Fibroblast of skin of right biceps (primary cell): ENCODE measurements at places on chromosomes 4 and X.

- DNase-seq = peak; percentile 83
Observed at GRCh38 chr4:128854433-128854832, 44.9 kb downstream of the JADE1 start.

- peak; percentile 64 for DNase-seq
Observed at GRCh38 chr4:138734746-138735145, 280.8 kb upstream of the NOCT start.

DNA sequence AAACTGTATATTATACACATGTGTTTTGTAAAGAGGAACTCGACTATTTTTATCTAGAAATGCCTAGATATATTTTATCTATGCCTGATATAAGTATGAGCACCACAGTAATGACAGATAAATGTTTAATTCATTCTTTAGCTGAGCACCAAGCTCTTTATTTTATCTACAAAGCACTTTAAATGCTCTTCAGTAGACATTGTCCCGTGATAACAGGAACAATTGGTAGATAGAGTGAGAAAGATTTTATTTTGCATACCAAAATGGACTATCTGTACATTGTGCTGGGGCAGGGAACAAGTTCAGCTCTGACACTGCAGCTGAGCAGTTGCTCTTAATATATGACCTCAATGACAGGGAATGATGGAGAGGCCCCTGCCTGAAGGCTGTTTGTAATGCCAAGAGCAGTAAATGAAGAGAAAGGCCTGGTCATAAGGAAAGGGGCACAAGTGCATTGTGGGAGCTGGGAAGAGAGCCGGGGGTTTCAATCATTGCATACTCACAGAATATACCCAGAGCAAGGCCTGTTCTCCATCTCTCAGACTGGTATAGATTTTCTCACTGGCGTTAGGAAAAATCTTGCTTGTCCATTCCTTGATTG, 57.3 kb downstream of the SEPTIN11 start:
- no peak for DNase-seq

DNA sequence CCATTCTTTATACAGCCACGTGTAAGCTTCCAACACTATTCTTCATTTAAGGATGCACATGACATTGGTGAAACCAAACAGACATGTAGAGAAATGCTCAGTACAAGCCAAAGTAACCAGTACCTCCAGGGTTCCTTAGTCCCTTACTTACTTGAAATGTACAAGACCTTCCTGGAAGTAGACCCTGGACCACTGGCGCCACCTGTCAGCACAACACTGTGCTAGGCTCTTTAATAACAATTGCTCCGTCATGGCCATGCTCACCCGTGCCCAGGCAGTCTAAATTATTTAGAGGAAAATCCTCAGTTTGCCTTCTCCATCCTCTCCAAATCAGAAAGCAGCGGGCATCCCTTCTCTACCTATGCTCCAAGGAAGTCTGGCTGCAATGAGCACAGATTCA, 52.7 kb downstream of the ADGRA3 start:
- no peak for DNase-seq

DNA sequence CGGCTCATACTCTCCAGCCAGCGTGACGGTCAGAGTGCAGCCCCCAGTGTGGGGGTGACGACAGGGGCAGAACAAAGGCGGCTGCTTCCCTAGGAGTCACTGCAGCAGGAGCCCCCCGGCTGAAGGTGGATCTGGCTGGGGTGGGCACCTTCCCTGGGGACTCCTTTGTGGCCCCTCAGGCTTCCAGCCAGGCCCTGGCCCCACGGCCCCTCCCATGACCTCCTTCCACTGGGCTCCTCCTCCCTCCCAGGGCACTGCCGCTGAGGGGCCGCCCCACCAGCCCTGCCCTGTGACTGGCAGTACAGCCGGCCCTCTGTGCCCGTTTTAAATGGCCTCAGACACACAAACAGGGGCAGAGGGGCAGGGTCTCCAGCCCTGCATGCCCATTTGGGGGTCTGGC, 61.9 kb downstream of the FAM53A start:
- DNase-seq = no peak

- DNase-seq = no peak
Observed at GRCh38 chr4:5969777-5970176, 48.5 kb downstream of the C4orf50 start.

DNA sequence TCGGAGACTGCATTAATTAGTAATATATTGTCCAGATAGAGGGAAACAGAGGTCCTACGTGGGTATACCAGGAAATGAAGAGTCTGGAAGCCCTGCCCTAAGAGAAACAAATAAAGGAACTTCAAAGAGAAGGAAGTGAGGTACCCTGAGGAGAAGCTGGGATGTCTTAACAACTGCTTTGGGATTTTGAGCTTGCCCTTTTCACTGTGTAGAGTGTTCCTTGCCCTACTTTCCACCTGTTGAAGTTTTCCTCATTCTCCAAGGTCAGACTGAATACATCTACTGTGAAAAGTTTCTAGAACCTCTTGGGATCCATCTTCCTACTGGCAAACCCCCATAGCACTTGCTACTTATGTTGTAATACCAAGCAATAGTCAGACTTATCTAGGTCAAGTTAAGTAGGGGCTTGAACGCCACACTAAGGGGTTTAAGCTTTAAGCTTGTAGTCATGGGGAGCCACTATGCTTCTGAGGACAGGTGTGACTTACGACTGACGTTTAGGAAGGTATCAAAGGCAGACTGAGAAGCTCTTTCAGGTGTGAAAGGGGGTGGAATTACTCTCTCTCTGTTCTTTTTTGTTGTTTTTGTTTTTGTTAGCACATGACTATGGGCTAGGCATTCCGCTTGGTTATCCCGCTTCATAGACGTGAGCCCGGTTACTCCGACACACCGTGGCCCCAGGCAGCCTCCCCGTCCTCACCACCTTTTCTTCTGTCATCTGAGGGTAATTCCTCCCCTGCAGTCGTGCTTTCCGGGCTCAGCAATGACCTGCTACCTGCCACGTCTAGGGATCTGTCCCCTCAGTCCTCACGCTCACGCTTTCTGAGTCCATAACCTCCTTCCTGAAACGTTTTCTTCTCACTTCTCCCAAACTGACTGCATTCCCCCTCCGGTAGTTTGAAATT, 959 bp upstream of the REST start:
- no peak for DNase-seq

GRCh38 chr4:139682741-139683151, 17.1 kb downstream of the MGST2 start:
- peak; percentile 26 for DNase-seq

- DNase-seq = no peak
Observed at GRCh38 chr4:185896817-185897488, 85.0 kb upstream of the SORBS2 start.

- no peak for DNase-seq
Observed at GRCh38 chr4:90474484-90474883, 347.3 kb downstream of the CCSER1 start.

DNA sequence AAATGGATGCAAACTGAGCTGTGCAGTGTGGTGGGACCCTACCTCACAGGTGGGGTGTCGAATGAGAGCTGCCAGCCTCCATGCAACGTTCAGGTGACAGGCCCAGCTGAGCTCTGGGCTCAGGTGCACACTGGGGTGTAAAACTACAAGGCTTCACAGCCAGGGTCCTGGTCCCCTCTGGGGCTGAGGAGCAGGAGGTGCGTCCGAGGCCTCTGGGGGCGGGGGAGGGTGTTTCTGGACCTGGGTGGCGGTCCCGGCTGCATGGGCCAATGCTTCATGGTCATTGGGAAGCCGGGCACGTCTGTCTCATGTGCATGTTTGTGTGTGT, 26.5 kb upstream of the SORCS2 start:
- DNase-seq = no peak

- peak; percentile 76 for DNase-seq
Observed at GRCh38 chr4:114041117-114041475, 61.6 kb upstream of the ARSJ start.

GRCh38 chrX:73447311-73447794, 500 bp downstream of the CDX4 start:
- DNase-seq = no peak

GRCh38 chr4:117623326-117623725, 411.0 kb upstream of the NDST3 start:
- DNase-seq = peak; percentile 50

- peak; percentile 79 for DNase-seq
Observed at GRCh38 chr4:36006226-36006625, 238.1 kb downstream of the ARAP2 start.

GRCh38 chrX:110188701-110189558, 129.0 kb downstream of the AMMECR1 start:
- no peak for DNase-seq

- peak; percentile 68 for DNase-seq
Observed at GRCh38 chrX:14899607-14900006, 26.4 kb downstream of the MOSPD2 start.

GRCh38 chr4:8378101-8378724, 62.3 kb downstream of the ACOX3 start:
- DNase-seq = no peak

- DNase-seq = no peak
Observed at GRCh38 chrX:153321381-153322124, at the start of gene PNMA6F. PNMA6F (minus strand) TSS chrX:153321767; CDS start chrX:153320674, 1,093 bp downstream.

GRCh38 chr4:54231768-54232688, 2.9 kb downstream of the PDGFRA start:
- peak; percentile 76 for DNase-seq

GRCh38 chrX:140836874-140837273, 127.3 kb downstream of the LINC00632 start:
- DNase-seq = no peak

DNA sequence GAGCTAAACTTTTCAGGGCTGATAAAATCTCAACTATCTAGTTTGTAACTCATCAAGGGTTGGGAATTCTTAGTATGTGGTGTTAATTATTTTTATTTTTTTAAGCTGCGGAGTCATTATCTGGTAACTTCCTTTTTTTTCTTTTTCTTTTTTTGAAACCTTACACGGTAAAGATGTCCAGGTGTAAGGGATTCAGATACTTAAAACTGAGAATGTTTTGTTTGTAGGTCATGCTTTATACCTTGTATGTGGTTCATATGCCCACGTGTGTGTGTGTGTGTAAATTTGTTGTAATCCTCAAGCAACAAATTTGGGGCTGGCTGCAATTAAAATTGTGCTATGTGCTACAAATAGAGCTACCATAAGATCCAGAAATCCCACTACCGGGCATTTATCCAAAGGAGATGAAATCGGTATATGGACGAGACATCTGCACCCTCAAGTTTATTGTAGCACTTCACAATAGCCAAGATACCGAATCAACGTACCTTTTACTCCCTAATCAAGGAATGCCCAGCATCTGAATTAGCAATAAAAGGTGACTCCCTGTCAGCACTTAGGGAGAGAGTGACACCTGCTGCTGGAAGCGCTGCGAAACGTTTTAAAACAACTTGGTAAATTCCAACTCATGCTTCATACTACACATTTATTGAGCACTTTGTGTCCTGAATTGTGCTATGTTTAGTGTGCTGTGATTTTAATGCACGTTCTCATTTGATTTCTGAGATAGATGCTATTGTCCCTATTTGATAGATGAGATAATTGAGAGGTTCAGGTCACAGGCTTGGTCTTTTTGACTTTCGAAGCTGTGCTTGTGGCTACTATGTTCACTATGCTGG, 16.1 kb downstream of the MSMO1 start:
- DNase-seq = peak; percentile 28

DNA sequence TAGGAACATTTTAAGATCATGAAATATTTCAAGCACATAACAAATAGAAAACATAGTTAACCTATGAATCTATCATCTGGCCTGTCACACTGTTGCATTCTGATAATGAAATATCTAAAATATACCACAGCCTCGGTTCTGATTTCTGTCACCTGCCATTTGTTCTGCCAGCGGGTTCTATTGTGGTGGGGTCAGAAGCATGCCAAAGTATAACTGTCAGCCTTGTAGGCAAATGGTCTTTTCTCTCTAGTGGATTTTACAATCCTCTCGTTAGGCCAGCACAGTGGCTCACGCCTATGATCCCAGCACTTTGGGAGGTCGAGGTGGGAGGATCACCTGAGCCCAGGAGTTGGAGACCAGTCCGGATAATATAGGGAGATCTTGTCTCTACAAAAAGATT, 47.9 kb downstream of the HTRA3 start:
- DNase-seq = no peak

GRCh38 chrX:72042852-72043248, 88.9 kb downstream of the RTL5 start:
- no peak for DNase-seq

DNA sequence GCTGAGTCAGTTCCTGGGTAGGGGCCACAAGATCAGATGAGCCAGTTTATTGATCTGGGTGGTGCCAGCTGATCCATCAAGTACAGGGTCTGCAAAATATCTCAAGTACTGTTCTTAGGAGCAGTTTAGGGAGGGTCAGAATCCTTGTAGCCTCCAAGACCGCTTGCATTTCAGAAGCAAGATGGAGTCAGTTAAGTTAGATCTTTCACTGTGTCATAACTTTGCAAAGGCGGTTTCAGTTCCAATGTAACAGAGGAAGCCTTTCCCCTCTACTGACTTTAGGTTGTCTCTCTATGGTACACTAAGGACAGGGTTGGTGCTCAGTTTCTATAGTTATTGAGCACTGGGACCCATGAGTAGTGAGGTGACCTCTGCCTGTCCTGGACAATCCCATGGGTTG, 127.3 kb upstream of the WDR1 start:
- DNase-seq = no peak

DNA sequence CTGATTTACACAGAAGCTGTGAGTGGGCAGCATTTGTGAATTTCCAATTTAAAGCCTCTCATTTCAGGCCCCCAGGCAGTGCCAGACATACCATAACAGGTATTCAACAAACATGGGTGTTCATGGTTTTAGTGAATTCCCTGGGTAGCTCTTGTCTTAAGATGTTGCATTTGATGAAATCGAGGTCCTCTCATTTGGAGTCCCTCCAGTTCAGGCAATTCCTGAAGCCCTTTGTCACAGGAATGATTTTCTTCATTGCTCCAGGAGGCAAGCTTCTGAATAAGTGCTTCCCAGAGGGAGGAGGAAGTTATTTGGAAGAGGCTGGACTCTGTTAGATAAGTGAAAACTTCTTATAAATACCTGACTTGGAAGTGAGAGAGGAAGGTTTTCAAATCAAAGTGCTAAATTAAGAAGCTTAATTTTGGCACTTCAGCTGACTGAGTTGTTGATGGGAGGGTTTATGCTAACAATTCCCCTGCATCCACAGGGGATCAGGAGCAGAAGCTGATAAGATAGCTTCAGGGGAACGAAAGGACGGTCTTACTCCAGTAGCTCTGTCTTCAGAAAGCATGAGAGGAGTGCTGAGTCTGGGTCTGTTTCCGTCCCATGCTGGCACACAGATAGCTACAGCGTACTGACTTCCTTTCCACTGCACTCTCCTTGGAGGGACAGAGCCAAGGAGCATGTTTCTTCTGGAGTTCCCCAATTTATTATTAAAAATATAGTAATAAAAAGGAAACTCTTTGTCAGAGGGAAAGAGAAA, 543.1 kb downstream of the GBA3 start:
- DNase-seq = peak; percentile 38

GRCh38 chr4:167339781-167340180, 105.5 kb upstream of the SPOCK3 start:
- DNase-seq = no peak

GRCh38 chrX:9055354-9055753, 21.4 kb upstream of the FAM9B start:
- no peak for DNase-seq

DNA sequence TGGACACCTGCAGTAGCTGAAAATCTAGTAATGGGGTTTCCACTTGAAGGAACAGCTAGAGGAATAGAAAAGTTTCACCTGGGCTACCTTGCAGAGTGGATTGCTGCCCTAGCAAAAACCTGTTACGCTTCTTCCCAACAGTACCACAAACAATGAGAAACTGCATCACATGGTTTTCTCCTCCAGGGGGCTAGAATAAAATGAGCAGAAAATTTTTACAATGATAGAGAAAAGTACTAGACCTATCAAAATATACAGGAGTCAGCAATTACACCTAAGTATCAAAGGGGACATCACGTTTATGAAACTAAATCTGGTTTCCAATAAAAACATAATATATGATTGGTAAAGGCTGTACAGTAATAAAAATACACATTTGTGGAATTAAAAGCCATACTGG, 423.1 kb upstream of the PITX2 start:
- no peak for DNase-seq

GRCh38 chr4:80305466-80305865, 30.1 kb upstream of the CFAP299 start:
- DNase-seq = peak; percentile 91
